Vagina (tissue), 2 donors: ENCODE measurements at places on chromosomes 1 and 21.

DNA sequence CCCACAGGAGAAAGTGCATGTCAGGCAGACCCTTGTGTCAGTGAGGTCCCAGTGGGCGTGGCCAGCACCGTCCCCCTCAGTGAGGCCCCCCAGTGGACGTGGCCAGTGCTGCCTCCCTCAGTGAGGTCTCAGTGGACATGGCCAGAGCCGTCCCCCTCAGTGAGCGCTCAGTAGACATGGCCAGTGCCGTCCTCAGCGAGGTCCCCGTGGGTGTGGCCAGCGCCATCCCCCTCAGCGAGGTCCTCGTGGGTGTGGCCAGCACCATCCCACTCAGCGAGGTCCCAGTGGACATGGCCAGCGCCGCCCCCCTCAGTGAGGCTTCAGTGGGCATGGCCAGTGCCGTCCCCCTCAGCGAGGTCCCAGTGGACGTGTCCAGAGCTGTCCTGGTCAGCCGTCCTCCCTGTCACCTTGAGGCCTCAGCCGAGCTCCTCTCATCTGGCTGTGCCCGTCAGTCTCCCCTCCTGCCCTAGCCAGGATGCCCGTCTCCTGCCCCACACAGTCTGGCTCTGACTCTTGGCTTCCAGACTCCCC is 35.5 kb downstream of the PDE9A start:
- H3K27me3 ChIP-seq = no peaks in the 10 kb centered on the region
- H3K4me1 ChIP-seq = no peaks in the 10 kb centered on the region
- H3K4me3 ChIP-seq = no peak overlapping the region
- H3K27ac ChIP-seq = no peak overlapping the region
- DNase-seq = no peak

- no peaks in the 10 kb centered on the region for H3K27me3 ChIP-seq
- H3K4me3 ChIP-seq = no peak overlapping the region
- no peaks in the 10 kb centered on the region for H3K36me3 ChIP-seq
- no peak for DNase-seq
- H3K27ac ChIP-seq = no peak overlapping the region
Measured at GRCh38 chr21:38171723-38172344, 85.0 kb upstream of the KCNJ15 start.

DNA sequence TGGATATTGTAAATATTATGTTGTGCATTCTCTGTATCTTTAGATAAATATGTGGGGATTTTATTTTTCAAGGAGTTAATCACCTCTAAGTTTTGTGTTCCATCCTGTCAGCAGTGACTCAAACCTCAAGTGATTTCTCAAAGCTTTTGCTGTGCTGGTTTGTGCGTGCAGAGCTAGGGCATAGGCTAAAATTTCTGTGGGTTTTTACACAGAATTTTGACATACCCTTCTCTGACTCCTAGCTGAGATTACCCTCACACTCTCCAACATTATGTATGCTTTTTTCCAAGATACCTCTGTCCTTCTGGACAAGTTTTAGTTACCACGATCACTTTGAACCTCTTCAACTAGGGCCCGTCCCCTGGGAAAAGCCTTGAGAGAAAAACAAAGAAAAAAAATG is 384.9 kb downstream of the NCAM2 start:
- H3K36me3 ChIP-seq = no peaks in the 10 kb centered on the region
- H3K4me3 ChIP-seq = no peak overlapping the region
- no peaks in the 10 kb centered on the region for H3K4me1 ChIP-seq
- DNase-seq = no peak

DNA sequence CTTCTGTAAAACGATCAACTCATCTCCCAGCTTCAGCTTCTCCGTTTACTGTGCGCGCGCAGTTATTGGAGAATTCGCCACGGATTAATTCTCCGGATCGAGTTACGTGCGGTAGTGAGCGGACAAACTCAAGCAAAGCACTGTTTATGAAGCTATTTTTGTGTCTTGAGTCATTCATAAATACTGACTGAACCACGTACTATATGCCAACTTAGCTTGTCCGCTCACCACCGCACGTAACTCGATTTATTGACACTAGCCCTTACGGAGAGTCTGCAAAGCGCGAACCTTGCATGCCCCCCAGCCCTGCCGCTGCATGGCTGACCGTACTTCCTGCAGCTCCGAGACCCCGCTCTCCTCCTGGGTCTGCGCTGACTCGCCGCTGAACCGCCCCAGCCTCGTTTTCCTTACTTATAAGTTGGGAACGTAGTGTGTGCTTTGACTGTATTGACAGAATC is 773 bp downstream of the CHD1L start:
- peaks cover 17% of the 10 kb centered on the region for H3K4me1 ChIP-seq
- no peaks in the 10 kb centered on the region for H3K36me3 ChIP-seq
- H3K27ac ChIP-seq = peak overlapping the region; percentile 94
- H3K27me3 ChIP-seq = no peaks in the 10 kb centered on the region
- H3K4me3 ChIP-seq = peak overlapping the region; percentile 77
- no peak for DNase-seq

DNA sequence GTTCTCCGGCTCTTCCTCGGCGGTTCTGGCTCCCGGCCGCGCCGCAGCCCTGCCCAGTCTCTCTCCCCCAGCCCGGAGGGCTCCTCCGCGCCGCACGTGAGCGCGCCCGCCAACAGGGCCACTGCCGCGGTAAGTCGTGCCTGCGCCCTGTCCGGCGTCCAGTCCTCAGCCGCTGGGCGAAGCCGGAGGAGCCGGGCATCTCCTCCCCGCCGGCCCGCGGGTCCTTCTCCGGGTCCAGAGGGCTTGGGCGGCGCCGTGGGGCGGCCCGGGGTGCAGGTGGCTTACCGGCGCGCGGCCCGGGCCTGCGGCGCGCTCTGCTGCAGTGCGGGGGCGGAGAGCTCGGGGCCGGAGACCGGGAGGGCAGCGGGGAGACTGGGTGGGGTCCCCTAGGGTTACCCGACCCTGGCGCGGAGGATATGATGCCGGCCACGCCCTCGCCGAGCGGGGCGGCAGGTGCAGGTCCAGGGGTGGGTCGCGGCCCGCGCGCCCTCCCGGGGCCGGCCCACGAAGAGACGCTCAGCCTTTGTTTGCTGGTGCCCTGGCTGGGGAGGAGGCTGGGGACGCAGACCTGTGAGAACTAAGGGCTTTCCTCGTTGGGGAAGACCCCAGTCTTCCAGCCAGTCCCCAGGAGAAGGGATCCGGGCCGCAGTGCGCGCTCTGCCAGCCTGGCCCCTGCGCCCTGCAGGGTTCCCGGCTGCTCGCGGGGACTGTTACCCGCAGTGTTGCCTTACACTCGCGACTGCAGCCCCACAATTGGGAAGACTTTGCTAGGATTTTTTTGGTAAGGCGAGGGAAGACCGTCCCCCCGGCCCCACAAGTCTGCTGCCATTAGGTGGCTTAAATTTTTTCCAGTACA is at the start of gene DOP1B:
TSS of gene DOP1B (plus strand) at position 10 of the 856 bp plus-strand sequence. CDS start 7,910 bp downstream, outside the sequence.
- H3K27ac ChIP-seq = peak within 1 kb of the TSS; percentile 86
- no peaks in the 10 kb centered on the region for H3K36me3 ChIP-seq
- DNase-seq = no peak
- no peaks in the 10 kb centered on the region for H3K27me3 ChIP-seq
- peaks cover 21% of the 10 kb centered on the region for H3K4me1 ChIP-seq

DNA sequence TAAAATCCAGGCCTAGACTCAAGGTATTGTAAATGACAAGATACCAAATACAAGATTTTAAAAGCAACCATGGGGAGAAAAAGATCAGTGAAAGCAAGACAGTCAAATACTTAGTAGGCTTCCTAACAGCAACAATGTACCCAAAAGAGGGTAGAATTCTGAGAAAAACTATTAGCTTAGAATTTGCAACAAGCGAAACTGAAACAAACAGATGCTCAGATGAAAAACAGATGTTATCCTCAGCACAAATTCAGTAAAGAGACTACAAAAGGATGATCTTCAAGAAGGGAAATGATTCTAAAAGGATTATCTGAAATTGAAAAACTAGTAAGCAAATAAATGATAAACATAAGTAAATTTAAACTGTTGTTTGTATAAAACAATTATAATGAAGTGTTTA is 40.0 kb downstream of the PDC start:
- H3K27ac ChIP-seq = no peak overlapping the region
- H3K27me3 ChIP-seq = no peaks in the 10 kb centered on the region
- no peak for DNase-seq
- no peaks in the 10 kb centered on the region for H3K4me1 ChIP-seq
- H3K36me3 ChIP-seq = peaks cover 22% of the 10 kb centered on the region
- H3K4me3 ChIP-seq = no peak overlapping the region

DNA sequence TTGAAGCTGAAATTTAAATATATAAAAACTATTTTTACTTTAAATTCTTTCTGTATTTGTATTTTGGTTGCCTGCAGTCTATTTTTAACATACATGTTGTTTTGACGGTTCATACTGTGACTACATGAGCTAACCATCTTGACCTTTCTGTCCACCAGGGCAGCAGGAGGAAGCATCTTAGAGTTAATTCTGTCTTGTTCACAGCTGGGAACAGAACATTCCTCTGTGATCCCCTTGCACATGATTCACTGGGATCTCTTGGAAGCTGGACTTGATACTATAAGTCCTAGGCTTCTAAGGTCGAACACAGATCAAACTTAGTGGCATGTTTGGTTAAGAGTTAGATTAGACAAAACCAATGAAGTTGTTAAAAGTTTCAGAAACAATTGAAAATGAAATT is 99.7 kb downstream of the NFIA start:
- H3K36me3 ChIP-seq = no peaks in the 10 kb centered on the region
- H3K4me1 ChIP-seq = peaks cover 45% of the 10 kb centered on the region
- H3K27me3 ChIP-seq = no peaks in the 10 kb centered on the region
- no peak overlapping the region for H3K27ac ChIP-seq
- DNase-seq = no peak

DNA sequence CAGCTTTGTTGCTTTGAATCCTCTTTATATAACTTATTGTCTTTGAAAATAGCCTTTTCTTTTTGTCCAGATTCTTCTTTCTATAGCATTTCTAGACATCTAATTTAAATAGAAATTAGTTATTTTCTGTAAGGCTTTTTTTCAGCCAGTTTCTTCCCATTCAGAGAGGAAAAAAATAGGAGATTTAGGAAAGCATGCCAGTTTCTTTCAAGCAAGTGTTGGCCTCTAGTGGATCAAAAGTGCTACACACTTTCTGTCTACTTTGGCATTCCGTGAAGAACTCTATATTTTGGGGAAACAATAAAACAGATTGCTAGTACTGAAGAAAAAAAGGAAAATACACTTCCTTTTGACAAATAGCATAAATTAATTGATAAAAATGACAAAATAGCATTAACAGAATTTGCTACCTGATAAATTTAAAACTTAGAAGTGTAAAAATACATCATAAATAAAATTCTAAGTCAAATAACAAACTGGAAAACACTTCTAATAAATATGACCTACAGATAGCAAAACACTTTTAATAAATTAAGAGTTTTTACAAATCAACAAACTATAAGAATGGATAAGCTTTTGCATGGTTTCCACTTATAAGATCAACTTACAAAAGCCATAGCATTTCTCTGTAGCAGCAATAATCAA is 13.1 kb upstream of the EXO1 start:
- H3K27ac ChIP-seq = no peak overlapping the region
- no peak overlapping the region for H3K4me3 ChIP-seq
- no peaks in the 10 kb centered on the region for H3K36me3 ChIP-seq
- H3K4me1 ChIP-seq = no peaks in the 10 kb centered on the region
- no peaks in the 10 kb centered on the region for H3K27me3 ChIP-seq
- DNase-seq = no peak

DNA sequence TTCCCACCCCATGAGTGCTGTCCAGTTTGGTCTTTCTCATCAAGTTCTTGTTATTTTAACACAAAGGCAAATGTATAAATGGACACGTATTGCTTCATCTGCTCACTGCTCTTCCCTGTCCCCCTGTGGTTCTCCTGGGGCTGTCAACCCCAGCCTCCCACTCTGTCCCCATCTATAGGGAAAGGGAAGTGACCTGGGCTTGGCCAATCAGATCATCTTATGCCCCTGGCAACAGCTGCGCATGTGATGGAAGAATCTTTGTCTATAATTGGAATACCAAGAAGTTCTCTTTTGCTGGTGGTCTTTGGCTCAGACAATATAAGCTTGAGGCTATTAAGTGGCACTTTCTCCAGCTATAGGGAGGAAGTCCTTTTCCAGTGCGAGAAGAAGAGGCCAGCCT is 4.7 kb upstream of the CCSAP start:
- no peaks in the 10 kb centered on the region for H3K36me3 ChIP-seq
- H3K4me3 ChIP-seq = no peak overlapping the region
- H3K4me1 ChIP-seq = peaks cover 8% of the 10 kb centered on the region
- no peak overlapping the region for H3K27ac ChIP-seq
- DNase-seq = no peak

GRCh38 chr1:150997126-150997872 is 9.4 kb downstream of the MINDY1 start:
- no peak overlapping the region for H3K4me3 ChIP-seq
- peaks cover 17% of the 10 kb centered on the region for H3K4me1 ChIP-seq
- peaks cover 43% of the 10 kb centered on the region for H3K36me3 ChIP-seq
- H3K27me3 ChIP-seq = no peaks in the 10 kb centered on the region
- no peak for DNase-seq
- no peak overlapping the region for H3K27ac ChIP-seq

- H3K4me1 ChIP-seq = no peaks in the 10 kb centered on the region
- H3K27ac ChIP-seq = no peak overlapping the region
- no peaks in the 10 kb centered on the region for H3K36me3 ChIP-seq
- DNase-seq = no peak
- H3K4me3 ChIP-seq = no peak overlapping the region
- H3K27me3 ChIP-seq = no peaks in the 10 kb centered on the region
Measured at GRCh38 chr1:176178316-176178715, 28.8 kb downstream of the COP1 start.

DNA sequence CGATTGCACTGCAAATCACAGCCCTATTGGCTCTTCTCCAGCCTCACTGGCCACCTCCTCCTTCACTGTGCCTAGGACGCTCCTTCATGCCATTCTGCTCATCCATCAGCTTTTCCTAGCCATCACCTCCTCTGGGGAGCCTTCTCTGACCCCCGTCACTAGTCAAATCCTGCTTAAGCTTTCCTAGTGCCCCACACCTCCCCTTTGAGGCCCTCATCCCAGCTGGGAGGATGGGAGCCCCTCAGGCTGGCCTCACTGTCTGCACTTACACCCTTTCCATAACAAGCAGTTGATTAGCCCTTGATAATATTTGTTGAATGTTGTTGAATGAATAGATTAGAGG is 50.7 kb downstream of the KLHDC7A start:
- no peak overlapping the region for H3K4me3 ChIP-seq
- H3K4me1 ChIP-seq = no peaks in the 10 kb centered on the region
- DNase-seq = peak; percentile 91
- H3K27me3 ChIP-seq = no peaks in the 10 kb centered on the region
- H3K36me3 ChIP-seq = no peaks in the 10 kb centered on the region

DNA sequence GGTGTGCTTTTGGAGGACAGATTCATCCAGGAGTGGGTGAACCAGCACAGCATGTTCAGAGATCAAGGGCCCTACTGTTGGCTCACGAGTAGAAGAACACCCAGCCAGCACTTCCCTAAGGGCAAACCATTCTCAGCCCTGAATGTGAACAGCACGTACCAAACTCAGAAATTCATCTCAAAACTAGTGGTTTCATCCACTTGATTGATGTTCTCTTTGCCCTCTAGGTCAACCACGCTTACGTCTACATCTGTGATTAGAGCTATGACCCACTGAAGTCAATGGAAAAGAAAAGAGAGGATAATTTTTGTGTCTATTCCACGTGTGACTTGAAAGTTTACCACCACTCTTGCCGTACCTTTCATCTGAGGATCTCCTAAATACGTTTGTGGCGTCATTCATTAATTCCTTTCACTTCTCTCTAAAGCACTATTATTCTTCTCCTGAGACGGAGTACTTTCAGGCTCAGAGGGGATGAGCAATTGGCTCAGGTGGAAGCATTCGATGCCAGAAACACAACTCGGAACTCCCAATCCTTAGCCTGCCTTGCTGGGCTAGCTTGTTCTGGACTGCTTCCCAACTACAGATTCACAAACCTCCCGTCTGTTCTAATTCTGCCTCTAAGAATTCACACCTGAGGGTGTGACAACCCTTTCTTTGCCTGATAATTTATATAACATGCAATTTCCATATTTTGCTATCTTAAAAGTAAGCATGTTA is 57.3 kb upstream of the HIVEP3 start:
- H3K36me3 ChIP-seq = no peaks in the 10 kb centered on the region
- no peaks in the 10 kb centered on the region for H3K27me3 ChIP-seq
- no peaks in the 10 kb centered on the region for H3K4me1 ChIP-seq
- no peak overlapping the region for H3K27ac ChIP-seq
